ENCODE measurements at places on chromosomes 16 and 17.
A peak's percentile ranks its signal among the peaks of the same experiment; 100 is the strongest.

GRCh38 chr17:70375406-70375805 lies 206.1 kb downstream of the KCNJ2 start:
- no peak for DNase-seq

DNA sequence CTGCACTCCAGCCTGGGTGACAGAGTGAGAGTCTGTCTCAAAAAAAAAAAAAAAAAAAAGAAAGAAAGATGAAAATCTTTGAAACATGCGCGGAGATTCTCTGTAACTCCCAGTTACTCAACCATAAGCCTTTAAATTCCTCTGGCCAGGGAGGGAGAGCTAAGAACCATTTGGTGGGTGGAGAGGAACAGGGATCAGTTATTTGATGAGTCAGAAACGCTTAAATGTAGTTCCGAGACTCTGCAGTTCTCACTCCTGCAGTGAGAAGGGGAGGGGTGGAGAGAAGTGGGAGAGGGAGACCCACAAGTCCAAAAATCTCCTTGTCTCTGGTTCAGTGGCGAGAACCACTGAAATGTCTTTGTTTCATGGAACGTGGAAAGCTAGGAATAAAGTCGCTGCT lies 266.7 kb downstream of the SOX9 start:
- no peak for DNase-seq

DNA sequence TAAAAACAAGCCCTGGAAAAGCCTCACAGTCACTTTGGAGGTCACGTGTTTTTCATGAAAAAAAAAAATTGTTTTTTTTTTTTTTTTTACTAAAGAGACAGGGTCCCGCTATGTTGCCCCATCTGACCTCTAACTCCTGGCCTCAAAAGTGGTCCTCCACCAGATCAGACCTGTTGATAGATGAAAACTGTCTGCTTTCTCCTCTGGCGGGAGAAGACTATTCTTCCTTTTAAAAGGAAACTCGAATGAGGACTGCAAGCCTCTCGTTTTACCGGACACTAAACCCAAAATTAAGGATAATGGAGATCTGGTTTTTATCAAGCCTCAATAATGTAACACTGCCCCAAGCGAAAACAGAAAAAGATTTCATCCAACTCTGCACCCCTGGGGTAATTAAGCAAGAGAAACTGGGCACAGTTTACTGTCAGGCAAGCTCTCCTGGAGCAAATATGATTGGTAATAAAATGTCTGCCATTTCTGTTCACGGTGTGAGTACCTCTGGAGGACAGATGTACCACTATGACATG lies 25.8 kb downstream of the ZCCHC14 start:
- no peak for DNase-seq

- no peak for DNase-seq
These were observed 4.8 kb downstream of the XYLT2 start for GRCh38 chr17:50350733-50351132.

GRCh38 chr17:12548558-12548957 lies 117.1 kb upstream of the MYOCD start:
- DNase-seq = no peak

- DNase-seq = no peak
These were observed 14.3 kb downstream of the CMTM3 start for GRCh38 chr16:66618588-66619375.

DNA sequence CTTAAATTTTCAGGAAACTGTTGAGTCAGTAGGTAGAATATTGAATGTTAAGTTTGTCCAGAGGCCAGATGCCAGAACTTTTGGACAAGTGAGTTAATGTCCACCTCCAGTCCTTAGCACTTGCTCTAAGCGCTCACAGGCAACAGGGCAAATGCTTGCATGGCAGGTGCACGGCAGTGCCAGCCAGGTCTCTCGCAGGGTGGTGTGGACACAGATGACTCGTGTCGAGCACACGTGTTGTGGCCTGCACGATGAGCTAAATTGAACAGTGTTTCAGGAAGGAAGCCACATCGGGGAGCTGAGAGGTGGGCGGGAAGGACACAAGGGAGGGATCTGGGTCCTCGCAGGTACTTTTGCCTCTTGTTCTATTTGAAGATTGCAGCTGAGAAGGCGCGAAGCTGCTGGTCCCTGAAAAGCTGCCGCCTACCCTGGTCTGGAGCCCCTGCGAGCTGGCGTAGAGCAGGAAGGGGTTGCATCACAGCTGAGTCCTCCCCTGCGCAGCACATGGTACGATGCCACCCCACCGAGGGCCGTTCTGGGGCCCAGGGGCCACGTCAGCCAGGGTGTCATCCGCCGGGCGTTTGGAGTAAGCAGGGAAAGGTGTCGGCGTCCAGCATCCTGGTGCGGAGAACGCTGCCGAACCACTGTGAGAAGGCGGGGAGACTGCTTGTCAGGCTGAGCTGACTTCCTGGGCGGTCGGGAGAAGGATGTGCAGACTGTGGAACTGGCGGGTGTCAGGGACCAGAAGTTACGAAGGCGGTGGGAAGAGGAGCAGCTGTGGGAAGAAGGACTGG lies 6.3 kb downstream of the RAB40C start:
- DNase-seq = no peak

GRCh38 chr16:74034862-74035261 lies 261.8 kb upstream of the PSMD7 start:
- no peak for DNase-seq

- DNase-seq = no peak
These were observed 13.1 kb upstream of the CTCF start for GRCh38 chr16:67549240-67549639.

- DNase-seq = no peak
These were observed 168.0 kb upstream of the IRX3 start for GRCh38 chr16:54454616-54455015.

- peak; percentile 38 for DNase-seq
These were observed 1.4 kb upstream of the HS3ST3B1 start for GRCh38 chr17:14299280-14300141.

DNA sequence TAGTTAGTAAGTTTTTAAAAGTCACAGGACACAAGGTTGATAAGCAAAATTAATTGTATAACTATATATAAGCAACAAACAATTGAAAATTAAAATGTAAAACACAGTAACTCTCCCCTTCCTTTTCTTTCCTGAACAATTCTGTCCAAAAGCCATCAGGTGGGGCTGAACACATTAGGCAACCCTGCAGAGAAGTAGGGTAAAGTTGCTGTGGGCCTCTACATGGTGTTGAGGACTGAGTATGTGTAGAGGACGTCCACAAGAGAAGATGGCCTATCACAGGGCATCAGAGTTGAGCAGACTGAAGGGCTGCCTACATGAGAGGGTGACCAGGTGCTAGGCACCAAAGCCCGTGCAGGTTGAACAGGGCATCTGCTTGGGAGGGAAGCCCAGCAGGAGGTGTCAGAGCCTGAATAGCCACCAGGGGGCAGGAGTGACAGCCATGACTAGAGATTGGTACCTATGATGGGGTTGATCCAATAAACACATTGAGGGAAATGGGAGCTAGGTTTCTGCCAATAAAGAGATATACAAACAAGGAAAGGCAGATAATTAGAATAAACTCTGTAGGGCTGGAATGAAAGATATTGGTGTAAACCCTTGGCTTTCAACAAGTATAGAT lies 415.1 kb downstream of the NPIPA8 start:
- peak; percentile 24 for DNase-seq

DNA sequence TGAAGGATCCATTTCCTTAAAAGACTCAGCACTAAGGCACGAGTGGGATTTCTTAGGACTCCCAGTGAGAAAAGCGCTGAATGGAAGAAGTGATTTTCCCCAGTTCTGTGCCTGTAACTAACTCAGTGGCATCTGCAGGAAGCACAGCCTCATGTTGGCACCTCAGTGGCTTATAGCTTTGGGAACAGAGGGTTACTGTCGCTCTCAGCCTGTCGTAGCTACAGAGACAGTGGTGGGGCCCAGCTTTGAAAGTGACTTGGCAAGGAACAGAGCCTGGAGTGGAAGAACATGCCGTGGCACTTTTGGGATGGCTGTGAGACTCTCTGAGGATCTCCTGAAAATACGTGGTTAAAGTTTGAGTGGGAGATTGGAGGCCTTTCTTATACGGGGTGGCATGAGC lies 242.4 kb upstream of the MYOCD start:
- DNase-seq = no peak

DNA sequence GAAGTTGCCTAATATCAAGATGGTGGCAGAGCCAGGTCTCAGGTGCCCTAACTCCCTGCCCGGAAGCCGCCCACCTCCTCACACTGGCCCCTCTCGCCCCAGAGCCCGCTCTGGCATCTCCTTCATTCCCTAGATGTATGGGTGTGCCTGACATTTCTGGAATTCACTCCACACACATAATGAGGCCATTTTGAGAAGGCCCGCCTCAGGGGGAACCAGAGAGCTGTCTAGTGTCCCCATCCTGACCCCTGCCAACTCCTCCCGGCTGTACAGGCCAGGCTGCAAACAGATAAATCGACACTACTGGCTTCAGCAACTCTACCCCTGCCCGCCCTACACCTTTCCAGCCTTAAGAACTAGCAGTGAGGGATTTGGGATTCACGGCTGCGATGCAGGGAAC lies 7.7 kb downstream of the WNT3 start:
- no peak for DNase-seq

DNA sequence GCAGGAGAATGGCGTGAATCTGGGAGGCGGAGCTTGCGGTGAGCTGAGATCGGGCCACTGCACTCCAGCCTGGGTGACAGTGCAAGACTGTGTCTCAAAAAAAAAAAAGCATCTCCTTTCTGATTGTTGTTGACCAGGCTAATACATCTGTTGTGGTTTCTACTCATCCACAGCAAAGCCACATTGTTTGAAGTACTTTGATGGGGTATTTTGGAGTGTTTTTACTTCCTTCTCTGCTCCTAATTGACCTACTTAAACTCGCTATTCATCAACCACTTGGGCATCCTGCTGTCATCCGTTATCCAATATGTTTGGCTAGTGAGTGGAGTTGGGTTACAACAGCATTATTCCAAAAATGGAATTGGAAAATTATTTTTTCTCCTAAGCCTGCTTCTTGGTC lies 3.5 kb upstream of the CDC27 start:
- DNase-seq = peak; percentile 28

GRCh38 chr16:11347831-11348230 lies 2.6 kb downstream of the RMI2 start:
- no peak for DNase-seq

DNA sequence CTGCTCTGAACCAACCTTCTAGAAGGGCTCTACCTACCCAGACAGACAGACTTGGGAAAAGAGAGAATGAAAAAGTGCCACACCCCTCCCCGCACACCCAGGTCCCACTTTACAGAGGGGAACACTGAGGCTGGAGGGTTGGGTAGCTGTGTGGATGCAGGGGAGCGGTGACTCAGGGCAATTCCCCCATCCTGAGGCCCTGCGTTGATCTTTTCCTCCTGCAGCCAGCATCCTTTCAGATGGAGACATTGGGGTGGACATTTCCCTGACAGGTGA lies 10.0 kb downstream of the CETP start:
- no peak for DNase-seq

DNA sequence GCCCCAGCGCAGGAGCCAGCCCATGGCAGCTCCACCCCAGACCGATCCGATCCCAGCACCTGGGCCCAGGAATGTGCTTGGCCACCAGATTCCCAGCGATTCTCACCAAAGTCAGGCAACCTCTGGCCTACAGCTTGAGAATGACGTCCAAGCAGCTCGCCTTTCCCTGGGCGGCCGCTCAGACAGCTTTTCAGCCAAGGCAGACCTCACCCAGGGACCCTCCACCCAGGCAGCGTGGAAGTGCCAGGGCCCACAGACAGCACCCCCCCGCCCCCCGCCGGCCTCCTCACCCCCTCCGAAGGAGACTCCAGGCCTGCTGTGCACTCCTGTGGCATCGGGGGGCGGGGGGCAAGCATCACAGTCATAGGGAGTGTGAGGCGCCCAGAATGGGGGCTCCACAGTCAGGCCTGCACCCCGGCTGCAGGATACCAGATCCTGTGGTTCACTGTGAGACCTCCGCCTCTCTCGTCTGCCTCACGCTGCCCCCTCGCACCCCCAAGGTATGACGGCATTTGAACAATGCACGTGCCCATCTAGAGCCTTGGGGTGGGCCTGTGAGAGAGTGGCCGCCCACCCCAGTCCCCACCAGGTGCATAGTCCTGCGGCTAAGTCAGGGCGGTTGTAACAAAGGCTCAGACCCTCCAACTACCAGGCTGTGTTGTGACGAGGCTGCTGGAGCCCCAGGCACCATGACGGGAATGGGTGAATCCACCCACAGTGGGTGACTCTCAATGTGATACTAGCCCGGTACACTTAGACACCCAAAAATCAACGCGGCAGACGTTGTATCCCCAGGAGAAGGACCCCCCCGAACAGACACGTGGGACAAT lies 6.0 kb downstream of the CEP295NL start:
- no peak for DNase-seq

GRCh38 chr17:48021934-48022333 lies 15.7 kb downstream of the COPZ2 start:
- DNase-seq = no peak

Data from central memory CD4-positive, alpha-beta T cell (primary cell).